Fibroblast of skin of back (primary cell): ENCODE measurements at places on chromosomes 11 and 22.
A peak's percentile ranks its signal among the peaks of the same experiment; 100 is the strongest.

DNA sequence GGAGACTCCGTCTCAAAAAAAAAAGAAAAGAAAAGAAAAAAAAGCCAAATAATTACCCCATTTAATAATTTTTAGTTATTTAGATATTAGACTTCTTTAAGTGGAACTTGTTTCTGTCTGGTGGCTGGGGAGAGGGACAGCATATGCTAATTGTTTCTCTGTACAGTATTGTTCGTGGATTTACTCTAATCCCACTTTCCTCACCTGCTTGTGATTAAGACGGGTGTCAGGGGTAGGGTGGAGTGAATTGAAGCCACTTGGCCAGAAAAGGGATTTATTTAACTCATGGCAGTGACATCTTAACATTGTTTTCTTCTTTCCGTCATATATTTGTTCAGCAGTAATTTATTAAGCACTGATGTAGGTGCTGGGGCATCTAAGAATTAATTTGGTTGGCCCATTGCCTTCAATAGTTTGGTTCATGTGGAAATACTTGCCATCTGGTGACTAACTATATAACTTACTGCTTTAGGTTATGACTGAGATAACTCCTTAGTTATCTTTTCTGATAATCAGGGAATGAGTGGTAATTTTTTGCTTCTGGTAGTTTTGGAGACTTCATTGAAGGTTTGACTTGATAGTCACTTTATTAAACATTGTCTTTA, 4.6 kb downstream of the TNRC6B start:
- DNase-seq = peak; percentile 76

- no peak for DNase-seq
These were observed 892.4 kb downstream of the KCNA4 start for GRCh38 chr11:29124470-29124869.

GRCh38 chr22:20076627-20077172, 3.3 kb upstream of the DGCR8 start:
- no peak for DNase-seq

GRCh38 chr22:42794551-42795510, 62.2 kb downstream of the ARFGAP3 start:
- DNase-seq = no peak

DNA sequence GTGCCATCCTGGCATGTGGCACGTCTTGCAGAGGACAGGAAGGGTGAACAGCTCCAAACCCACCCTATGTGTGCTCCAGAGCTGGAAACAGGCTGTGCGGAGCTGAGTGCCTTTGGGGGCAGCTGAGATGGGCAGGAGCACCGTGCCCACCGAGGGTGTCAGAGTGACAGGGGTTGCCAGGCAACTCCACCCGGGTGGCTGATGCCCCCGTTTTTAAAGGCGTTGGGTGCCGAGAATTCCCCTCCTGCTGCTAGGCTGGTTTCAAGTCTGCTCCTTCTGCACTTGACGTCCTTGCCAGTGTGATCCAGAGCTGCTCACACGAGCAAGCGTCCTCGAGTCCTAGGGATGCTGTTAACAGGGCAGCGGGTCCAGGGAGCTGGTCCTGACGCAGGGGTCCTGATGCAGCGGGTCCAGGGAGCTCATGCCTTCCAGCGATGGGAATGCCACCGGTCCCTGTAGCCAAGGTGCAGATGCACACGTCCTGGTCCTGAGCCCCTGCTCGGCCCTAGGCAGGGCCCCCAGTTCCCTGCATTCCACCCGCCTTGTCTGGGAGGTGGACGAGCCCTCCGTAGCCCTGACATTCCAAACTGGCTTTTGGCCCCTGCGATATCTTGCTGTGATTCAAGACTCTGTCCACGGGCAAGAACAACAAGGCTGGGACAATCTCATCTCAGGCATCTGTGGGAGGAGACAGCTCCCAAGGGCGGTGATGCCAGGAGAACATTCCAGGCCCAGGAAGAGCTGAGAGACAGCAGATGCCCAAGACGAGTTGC, 4.9 kb downstream of the KCNQ1 start:
- no peak for DNase-seq

GRCh38 chr11:64063777-64064176, 28.0 kb downstream of the FLRT1 start:
- DNase-seq = no peak

DNA sequence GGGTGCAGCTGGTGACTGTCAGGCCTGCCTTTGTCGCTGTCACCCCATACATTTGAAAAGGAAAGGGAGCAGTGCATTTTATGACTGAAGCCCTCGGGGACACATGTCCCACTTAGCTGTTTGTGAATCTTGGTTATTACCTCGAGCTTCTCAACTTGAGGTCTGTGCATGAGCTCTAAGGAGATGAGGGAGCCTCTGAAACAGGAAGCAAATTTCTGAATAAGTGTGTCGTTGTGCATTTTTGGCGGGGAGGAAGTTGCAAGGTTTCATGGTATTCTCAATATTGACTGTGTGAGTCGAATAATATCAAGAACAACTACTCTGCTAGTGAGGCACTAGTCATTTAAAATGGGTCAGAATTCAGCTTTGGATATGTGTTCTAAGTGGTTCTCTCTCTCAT, 149.7 kb upstream of the PLET1 start:
- DNase-seq = peak; percentile 3

DNA sequence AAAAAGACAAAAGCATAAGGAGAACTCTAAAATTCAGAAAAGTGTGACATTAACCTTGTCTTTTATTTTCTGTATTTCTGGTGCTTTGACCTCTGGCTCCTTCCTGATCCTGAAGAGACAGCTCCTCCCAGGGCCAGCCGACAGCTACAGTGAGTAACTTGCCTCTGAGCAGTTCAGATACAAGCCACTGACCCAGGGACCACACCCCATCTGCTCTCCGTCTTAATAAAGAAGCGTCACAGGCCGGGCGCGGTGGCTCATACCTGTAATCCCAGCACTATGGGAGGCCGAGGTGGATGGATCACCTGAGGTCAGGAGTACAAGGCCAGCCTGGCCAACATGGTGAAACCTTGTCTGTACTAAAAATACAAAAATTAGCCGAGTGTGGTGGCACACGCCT, 6.5 kb downstream of the MLC1 start:
- DNase-seq = no peak

- peak; percentile 88 for DNase-seq
These were observed 68.6 kb upstream of the ATXN10 start for GRCh38 chr22:45602824-45603595.

DNA sequence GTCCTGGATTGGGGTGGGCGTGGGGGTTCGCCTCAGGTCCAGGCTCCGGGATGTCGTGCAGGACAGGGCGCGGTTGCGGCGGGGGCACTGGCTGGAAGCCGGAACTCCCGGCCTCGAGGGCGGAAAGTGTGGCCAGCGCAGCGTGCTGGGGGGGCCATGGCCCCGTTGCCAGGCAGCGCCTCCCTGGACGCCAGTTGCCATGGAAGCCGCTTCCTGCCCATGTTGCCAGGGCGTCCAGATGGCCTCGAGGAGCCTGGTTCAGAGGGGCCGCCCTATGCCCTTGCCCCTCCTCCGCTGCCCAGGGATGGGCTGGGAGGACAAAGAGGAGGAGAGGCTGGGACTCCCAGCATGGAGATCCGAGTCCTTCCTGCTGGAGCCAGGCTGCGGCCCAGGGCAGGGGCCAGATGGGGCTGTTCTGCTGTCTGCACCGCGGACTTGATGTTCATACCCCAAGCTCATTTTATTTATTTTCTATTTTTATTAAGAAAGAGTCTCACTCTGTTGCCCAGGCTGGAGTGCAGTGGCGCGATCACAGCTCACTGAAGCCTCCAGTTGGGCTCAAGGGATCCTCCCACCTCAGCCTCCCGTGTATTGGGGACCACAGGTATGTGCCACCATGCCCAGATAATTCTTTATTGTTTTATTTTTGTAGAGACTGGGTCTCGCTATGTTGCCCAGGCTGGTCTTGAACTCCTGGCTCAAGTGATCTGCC, 4.6 kb upstream of the CCDC188 start:
- DNase-seq = peak; percentile 34

DNA sequence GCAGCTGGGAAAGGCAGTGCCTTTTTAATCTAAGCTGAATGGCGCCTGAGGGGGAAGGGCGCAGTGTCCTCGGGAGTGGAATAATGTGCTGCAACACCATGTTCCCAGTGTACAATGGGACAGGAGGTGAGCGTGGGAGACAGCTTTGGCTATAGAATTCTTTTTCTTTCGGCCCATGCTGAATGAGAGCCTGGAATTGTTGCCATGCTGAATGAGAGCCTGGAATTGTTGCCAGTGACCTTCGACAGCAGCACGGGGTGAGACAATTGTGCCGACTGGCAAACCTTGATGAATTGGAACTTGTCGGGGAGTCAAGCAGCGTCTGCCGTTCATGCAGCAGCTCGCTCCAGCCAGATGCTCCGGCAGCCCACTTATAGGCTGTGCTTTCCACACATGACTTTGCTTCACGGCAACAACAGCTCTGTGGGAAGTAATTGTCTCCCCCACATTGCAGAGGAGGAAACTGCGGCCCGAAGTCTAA, 141.4 kb upstream of the E2F8 start:
- DNase-seq = no peak

DNA sequence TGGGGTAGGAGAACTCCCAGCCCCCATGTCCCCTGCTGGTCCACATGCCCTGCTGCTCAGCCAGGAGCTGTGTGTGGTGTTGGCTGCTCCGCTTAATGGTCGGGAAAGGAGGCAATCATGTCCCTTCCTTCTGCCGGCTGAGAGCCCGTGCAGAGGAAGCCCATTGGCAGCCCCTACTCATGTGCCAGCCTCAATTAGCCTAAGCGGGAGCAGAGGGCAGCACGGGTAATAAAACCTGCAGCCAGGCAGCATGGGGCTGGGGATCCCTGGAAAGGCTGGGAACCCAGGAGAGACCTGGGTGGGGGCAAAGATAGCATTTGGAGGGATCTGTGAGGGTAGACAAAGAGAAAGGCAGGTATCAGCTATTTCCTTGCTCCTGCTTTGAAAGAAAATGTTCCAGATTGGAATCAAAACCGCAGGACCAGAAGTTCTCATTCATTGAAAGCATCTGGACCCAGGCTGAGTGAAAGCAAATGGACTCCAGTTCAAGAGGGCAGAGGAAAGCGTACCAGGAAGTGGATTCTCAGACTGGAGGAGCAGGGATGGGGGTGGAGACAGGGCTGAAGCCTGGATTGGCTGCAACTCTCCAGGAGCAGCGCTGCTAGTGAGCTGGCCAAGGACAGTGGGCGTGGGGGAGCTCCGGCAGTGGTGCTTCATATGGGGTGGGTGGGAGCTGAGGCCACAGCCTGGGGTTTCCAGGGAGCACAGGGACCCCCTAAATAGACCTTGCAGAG, 103.4 kb upstream of the NECTIN1 start:
- peak; percentile 50 for DNase-seq

DNA sequence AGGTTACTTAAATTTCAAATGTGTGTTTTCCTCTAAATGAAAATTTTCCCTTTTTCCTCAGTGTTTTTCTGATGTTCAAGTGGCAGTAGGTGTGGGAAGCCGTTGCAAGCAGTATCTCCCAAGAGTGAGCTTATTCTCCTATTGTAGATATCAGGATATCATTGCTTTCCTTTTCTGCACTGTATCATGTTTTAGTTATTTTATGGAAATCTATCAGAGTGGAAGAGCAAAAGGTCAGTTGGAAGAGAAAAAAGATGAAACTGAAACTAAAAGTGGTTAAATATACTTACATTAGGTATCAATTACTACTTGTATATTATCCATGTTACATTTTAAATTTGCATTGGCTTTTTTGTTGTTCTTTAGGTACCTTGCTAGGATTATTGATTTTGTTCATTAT, 57.0 kb downstream of the PDE3B start:
- no peak for DNase-seq

GRCh38 chr22:17804331-17805080, 30.2 kb upstream of the BID start:
- DNase-seq = no peak

- DNase-seq = no peak
These were observed 4.0 kb upstream of the SCN4B start for GRCh38 chr11:118156531-118157185.

DNA sequence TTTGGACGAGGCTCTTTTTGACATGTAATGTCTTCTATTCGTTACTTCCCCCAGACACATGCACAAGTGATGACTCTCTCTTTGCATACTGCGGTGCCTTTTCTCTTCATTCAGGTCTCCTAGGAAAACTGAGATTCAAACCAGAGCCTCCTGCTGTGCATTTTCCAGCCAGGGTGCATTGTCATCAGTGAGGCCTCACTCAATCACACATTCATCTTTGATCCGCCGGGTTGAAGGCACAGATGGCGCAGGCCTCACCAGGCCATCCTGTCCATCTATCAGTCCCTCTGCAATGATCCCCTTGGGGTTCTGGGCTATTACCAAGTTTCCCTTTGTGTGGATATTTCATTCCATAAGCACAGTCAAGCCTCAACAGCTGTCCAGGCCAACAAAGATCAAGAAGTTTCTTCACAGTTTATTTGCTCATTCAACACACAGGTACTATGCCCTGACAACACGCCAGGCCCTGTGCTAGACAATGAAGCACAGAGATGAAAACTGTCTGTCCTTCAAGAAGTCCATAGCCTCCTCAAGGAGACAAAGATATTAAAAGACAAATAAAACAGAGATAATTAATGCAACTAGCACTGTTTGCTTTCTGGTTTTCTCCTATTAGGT, 107.8 kb downstream of the LARGE1 start:
- no peak for DNase-seq

DNA sequence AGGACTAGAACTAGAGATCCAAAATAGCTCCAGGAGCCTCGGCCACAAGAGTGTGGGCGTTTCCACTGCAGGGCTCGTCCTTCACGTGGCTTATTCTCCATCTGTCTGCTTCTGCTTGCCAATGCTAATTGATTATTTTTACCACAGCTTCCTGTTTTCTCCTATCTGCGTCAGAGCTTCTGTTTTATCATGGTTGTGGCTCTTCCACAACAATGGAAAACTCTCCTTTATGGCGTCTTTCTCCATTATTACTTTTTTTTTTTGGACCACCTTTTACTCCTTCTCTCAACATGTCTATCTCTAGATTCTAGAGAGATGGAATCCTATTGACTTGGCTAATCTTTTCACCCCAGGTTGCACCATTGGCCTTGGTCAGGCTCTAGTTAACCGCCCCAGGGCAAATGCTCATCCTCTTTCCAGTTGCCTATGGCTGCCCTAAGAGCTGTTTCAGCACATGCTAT, 25.9 kb downstream of the CAT start:
- no peak for DNase-seq

DNA sequence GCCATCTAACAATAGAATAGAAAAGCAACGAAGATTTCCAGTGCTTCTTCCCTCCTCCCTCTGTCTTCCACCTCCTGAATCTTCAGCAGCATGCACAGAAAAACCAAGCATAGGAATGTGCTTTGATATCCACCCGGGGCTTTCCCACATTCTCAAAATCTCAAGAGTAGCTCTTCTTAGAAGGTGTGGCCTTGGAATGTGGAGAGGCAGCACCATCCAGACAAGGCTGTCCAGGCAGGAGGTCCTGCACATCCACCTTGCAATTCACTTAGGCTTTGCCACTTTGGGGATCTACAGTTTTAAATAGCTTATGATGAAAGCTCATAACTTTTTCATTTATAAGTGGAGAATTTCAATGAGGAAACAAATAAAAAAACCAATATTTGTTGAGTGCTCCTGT, 72.9 kb downstream of the KIRREL3 start:
- peak; percentile 46 for DNase-seq

GRCh38 chr22:35299217-35299672, 449 bp upstream of the TOM1 start:
- peak; percentile 16 for DNase-seq

GRCh38 chr22:30392661-30393321, 4.0 kb upstream of the SEC14L2 start:
- DNase-seq = peak; percentile 6

GRCh38 chr11:7869467-7869866, 61.6 kb downstream of the OR10A6 start:
- DNase-seq = no peak
